Left lung (tissue), 14 donors: ENCODE measurements at places on chromosomes 6 and 20. TPM values are rescaled to one million over a fixed set of nuclear protein-coding genes. Genes with fewer than 3 reads are reported as not detected.

Gene EPPIN
- 0.24 TPM for polyA plus RNA-seq

Gene IRF4
- polyA plus RNA-seq = 0.29 TPM

Gene MMP24
- 1.7 TPM for polyA plus RNA-seq

Gene DEFB124
- 0.45 TPM for polyA plus RNA-seq

Gene TBXT
- polyA plus RNA-seq = not detected

Gene LRRC1
- polyA plus RNA-seq = 11.2 TPM
